ENCODE measurements at places on chromosomes 2 and 18.

GRCh38 chr18:75320506-75320905 is 107.0 kb downstream of the SMIM21 start:
- no peak for DNase-seq

- peak; percentile 96 for DNase-seq
These were observed 789.4 kb downstream of the LRP1B start for GRCh38 chr2:141341444-141341843.

- no peak for DNase-seq
These were observed 177.1 kb downstream of the EIPR1 start for GRCh38 chr2:3200420-3200939.

DNA sequence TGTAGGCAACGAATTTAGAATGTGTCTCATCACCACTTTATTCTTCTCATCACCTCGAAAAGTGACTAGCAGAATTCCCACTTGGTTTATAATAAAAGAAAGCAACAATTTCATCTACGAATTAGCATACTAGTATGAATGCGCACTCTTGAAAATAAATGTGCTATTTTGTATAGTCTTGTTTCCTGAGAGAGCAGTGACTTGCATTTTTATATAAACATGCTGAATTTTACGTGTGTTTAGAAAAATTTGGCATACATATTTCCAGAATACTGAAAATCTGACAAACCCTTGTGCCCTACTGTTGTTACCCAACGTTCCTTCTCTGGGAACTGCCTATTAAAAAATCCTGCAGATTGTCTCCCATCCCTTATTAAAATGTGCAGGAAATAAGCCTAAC is 786.8 kb downstream of the TSN start:
- no peak for DNase-seq
